Fibroblast of skin of right quadriceps (primary cell): ENCODE measurements at places on chromosomes 3 and 15.

DNA sequence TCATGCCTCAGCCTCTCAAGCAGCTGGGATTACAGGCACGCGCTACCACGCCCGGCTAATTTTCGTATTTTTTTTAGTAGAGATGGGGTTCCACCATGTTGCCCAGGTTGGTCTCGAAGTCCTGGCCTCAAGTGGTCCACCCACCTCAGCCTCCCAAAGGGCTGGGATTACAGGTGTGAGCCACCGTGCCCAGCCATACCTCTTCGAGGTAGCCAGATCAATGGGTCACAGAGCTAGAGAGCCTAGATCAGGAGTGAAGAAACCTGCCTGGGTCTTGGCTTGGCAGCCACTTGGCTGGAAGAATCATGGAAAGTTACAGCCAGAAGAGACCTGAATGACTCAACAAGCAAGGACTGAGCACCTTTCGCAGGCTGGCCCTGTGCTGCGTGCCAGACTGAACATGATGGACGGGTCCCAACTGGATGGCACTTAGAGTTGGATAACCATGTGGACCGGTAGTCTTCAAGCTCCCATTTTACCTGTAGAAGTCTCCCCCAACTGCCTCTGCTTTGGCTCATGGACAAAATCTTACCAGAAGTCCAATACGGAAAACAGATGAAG lies 29.7 kb downstream of the GNB5 start:
- DNase-seq, result no peak

GRCh38 chr3:193168931-193169330 lies 72.1 kb upstream of the PLAAT1 start:
- no peak for DNase-seq

DNA sequence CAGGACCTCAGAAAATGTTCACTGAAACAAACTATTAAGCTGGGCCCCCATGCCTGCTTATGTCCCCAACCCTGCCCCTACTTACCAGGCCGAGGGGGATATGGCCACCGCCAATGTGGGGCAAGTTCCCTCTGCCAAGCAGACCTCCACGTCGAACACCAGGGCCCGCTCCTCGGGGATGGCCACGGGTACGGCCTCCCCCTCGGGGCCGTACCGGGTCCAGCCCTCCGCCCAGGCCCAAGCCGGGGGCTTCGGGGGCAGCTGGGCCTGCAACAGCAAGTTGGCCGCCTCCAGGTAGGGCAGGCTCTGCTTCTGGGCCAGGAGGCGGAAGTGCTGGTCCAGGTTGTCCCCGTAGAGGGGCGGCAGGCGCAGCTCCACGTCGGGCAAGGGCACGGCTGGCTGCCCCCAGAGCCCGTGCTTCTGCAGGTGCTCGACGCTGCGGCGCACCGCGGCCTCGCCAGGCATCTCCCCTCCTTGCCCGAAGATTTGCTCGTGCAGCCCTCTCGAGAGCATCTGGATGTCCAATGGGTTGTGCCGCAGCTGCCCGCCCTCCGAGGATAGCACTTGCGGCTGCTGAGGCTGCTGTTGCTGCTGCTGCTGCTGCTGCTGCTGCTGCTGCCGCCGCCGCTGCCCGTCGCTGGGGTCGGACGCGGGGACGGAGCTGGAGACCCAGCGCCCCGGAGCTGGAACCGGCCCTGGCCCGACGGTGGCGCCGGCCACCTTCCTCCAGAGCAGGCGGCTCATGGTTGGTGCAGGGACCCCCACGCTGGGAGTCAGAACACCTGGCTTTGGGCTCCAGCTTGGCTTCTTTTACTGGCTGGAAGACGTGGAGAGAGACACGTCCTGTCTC lies 1.4 kb downstream of the POLG start:
- no peak for DNase-seq

- no peak for DNase-seq
Measured at GRCh38 chr3:40336511-40337135, 27.1 kb downstream of the EIF1B start.

GRCh38 chr15:80873366-80873952 lies 94.3 kb downstream of the CEMIP start:
- no peak for DNase-seq

DNA sequence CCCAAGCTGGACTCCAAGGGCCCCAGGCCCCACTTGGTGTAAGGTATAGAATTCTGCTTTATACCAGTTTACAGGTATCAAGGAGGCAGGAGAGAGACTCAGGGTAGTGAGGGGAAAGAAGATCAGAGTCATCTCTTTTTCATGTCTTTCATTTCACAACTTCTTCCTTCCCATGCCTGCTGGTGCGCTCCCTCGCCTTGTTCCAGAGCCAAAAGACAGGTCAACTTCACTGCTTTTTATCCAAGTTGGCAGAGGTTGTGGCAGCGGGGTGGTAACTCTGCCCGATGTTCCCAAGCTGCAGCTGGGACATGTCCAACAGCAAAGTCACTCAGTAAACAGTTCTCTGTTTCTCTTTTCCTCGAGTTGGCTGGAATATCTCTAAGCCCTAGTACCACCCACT lies 86.3 kb upstream of the TCF12 start:
- no peak for DNase-seq
